T-helper 17 cell (primary cell): ENCODE measurements at places on chromosomes 1 and 21.

GRCh38 chr1:24250224-24250623, 63.1 kb upstream of the IFNLR1 start:
- no peak for DNase-seq

DNA sequence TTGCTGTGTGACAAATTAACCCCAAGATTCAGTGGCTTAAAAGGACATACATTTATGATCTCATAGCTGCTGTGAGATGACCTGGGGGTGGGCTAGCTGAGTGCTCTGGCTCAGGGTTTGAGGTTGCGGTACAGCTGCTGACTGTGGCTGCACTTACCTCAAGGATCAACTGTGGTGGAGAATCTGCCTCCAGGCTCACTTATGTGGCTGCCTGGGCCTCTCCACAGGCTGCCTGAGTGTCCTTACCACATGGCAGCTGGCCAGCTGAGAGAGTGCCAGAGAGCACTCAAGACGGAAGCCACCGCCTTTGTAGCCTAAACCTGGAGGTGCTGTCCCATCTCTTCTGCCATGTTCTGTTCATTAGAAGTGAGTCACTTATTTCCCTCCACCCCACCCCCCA, 5.7 kb downstream of the LRRC71 start:
- DNase-seq: no peak

GRCh38 chr1:97508653-97509218, 412.1 kb downstream of the DPYD start:
- no peak for DNase-seq

- DNase-seq: no peak
Measured at GRCh38 chr21:38771536-38771935, 34.2 kb upstream of the ETS2 start.

DNA sequence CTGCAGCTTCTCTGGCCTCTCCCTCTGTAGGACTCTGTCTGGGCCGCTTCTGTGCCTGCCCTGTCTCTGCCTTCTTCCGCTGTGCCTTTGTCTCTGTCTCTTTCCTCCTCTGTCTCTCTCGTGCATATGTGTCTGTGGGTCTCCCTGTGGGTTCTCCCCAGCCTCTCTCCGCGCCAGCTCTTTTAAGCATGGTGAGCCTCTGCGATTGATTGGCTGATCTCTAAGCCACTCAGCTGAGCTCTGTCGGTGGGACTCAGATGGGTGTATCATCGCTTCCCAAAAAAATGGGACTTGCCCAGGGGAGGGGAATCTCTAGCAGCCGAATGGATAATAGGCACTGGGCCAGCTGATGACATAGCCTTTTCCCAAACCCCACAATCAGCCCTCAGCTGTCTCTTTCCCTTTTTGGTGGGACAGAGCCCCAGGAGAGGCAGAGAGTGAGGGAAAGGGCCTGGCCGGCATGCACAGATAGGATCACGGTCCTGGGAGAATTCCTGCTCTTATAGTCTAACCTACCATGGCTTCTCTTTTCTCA, at the start of gene ADAMTS4:
TSS of gene ADAMTS4 (minus strand) at position 158 of the 535 bp plus-strand sequence. CDS start 427 bp downstream, outside the sequence.
- no peak for DNase-seq

- no peak for DNase-seq
Measured at GRCh38 chr21:41953249-41953830, 478 bp downstream of the C2CD2 start.

DNA sequence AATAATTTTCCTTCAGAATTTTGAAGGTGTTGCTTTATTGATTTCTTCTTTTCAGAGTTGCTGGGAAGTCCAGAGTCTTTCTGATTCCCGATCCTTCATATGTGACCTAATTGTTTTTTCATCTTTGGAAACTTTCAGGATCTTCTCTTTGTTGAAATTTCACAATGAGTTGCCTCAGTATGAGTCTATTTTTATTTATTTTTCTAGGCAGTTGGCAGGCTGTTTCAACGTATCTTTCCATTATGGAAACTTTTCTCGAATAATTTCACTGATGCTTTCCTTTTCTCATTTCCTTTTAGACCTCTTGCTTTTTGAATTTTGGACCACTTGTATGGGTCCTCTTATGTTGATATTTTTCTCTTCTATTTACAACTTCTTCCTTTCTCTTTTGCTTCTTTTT, 354.3 kb downstream of the TGFB2 start:
- no peak for DNase-seq

DNA sequence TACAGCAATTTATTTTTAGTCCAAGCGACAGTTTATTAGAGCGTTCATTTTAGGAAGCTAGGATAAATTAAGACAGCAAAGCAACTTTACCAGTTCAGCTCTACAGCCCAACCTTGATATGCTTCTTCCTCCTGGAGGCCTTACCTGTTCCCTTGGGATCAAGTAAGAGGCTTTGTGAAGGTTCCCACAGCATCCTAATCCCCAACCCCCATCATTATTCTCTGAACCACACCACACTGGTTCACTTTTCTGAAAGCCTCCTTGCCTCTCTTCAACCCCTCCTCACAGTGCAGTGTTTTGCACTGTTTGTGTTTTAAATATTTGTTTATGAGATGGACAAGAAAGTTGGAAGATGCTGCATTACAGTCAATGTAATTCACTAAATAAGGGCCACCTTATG, 126.3 kb upstream of the CXADR start:
- no peak for DNase-seq

- peak; percentile 35 for DNase-seq
Measured at GRCh38 chr1:9628541-9629444, 22.7 kb upstream of the PIK3CD start.

- no peak for DNase-seq
Measured at GRCh38 chr1:223886516-223886921, 40.8 kb upstream of the TP53BP2 start.

- DNase-seq: no peak
Measured at GRCh38 chr1:27161594-27161993, 6.7 kb upstream of the SLC9A1 start.

DNA sequence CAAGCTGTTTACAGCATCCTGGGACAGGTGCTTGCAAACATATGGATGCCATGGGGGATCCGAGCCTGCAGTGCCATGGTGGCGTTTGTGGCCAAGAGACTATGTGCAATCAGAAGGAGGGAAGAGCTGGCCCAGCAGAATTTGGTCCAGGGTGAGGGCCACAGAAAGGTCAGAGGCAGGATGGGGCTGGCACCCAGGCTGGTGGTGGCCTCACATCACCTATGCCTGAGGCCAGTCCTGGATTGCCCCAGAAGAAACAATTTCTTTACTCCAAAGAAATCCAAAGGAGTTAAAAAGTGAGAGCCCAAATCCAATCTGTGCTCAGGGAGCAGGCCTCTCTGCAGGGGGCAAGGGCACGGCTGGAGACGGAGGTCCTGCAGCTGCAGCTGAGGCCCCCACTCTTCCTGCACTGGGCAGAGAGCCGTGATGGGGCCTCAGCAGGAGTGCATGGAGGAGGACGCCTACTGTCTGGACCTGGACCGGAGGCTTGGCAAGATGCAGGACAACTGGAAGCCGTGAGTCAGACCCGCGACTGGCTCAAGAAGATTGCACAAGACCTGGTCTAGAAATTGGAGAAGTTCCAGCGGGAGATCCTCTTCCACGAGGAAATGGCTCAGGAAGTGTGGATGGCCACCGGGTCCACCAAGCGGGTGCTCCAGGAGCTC, 163.5 kb downstream of the RYR2 start:
- no peak for DNase-seq

DNA sequence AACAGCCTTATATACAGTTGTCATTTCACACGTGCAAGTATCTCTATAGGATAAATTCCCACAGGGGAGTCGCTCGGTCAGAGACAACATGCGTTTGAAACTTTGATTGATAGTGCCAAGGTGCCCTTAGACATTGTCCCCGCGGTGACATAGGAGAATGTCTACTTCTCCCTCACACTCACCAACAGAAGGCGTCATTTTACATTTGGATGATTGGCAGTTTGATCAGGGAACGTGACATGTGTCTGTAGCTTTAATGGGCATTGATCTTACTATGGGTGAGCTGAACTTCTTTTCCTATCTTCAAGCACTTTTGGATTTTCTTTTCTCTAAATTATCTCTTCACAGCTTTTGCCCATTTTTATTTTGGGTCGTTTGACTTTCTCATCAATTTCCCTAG, 42.6 kb upstream of the PAX7 start:
- DNase-seq: no peak

- DNase-seq: no peak
Measured at GRCh38 chr1:170318736-170319135, 173.0 kb downstream of the NTMT2 start.

- no peak for DNase-seq
Measured at GRCh38 chr1:38865112-38865715, 5.6 kb upstream of the RRAGC start.

GRCh38 chr1:11044849-11045427, 2.1 kb downstream of the MASP2 start:
- DNase-seq: no peak

- DNase-seq: no peak
Measured at GRCh38 chr1:19465123-19465522, 20.2 kb downstream of the CAPZB start.

GRCh38 chr1:58233729-58234128, 312.8 kb downstream of the OMA1 start:
- no peak for DNase-seq

DNA sequence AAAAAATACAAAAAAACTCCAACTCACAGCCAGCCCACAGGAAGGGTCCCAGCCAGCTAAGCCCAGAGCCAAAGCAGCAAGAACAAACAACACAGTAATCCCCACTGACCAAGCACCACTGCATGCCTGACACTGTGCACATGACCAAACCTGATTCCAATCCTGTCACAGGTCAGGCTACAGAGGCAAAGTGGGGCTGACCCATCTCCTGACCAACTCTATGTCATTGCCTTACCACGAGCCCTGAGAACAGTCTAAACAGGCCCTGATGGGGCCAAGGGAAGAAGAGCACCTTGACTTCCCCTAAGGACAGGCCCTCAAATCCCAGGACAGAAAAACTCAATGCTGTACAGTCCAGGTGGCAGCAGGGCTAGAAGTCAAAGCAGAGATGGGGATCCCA, 2.4 kb downstream of the LSS start:
- DNase-seq: no peak

DNA sequence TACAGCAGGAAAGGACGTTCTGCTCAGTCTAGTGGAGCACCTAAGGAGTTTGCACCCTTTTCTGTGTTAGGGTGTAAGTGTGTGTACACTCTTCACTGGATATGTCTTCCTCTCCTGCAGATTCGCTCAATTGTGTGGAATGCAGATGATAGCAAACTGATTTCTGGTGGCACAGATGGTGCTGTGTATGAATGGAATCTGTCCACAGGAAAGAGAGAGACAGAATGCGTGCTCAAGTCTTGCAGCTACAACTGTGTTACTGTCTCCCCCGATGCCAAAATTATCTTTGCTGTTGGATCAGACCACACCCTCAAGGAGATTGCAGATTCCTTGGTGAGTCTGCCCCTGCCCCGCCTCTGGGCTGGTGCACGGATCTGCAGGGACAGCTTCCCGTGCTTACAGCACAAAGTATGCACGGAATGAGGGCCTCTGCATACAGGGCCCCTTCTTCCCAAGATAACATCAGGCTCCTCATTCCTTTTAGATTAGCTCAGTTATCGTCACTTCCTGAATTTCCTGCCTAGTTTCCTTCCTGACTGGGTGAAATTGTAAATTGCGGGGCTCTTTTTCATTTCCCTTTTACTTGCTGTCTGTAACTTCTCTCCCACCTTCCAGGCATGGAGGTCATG, 34.6 kb downstream of the CFAP57 start:
- DNase-seq: no peak

- no peak for DNase-seq
Measured at GRCh38 chr1:230354005-230354404, 72.1 kb downstream of the PGBD5 start.

DNA sequence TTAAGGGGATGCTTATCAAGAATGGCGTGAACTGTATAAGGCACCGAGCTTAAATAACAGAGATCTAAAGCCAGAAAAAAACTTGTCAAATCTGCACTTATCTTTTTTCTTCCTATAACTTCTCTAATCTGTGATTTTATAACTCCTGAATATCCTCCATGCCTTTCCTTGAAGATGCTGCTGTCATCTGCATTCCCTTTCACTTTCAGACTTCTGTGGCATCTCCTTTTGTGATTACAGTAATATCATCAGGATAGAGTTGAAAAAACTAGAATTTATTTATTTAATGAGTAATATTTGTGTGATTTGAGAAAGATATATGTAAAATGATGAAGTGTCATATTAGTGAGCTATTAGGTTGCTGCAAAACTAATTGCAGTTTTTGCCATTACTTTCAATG, 357.8 kb upstream of the PTBP2 start:
- DNase-seq: no peak

DNA sequence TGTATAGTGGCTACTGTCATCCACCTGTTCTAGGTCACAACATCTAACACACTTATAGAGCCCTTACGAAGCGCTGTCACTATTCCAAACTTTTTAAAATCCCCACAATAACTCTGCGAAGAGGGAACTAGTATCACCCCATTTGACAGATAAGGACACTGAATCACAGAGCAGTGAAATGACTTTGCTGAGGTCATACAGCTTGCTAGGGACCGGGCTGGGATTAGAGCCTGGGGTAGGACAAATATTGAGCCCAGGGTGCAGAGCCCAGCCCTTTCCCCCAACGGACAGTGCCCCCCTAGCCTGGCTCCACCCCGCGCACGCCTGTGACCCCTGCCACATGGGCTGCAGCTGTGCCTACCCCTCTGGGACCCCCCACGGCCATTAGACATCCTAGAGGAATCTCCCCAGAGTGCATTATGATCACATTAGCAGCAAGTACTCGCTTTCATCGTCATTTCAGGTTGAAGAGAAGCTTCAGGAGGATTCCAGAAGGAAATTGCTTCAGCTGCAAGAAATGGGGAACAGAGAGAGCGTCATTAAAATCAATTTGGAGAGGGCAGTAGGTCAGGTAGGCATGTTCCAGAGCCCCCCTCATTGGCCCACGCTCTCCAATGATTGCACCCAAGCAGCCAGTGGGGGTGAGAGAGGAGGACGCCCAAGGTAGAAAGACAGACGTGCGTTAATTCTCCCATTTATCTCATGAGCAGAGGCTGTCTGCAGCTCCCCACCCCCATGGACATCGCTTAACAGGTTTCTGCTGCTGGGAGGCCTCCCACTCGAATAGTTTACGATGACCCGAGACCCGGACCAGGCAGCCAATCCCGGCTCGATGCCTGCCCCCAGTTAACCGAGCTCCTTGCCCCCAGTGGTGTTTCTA, 77.2 kb downstream of the FHAD1 start:
- DNase-seq: no peak

- DNase-seq: no peak
Measured at GRCh38 chr1:192657760-192658159, 21.8 kb downstream of the RGS13 start.
